Liver (tissue), 10 donors: ENCODE measurements at places on chromosomes 1 and 21. TPM values are rescaled to one million over a fixed set of nuclear protein-coding genes. Genes with fewer than 3 reads are reported as not detected.

DNA sequence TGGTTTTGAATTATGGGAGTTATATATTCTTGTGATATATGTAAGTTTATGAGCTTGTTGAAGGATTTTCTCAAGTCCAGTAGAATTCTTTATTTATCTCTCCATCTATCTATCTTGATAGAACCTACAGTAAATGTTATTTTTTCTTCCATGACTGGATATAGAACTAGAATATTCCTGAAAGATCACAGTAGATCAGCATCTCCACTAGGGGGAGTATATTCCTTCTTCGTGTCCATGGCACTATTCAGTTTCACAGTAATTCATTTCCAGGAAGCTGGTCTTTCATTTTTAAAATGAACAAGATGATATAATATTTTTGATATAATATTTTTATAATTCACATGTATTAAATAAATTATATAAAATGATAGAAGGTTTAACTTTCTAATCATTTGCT, 18.8 kb downstream of the TMPRSS15 start:
- DNase-seq: no peak
- no peak overlapping the region for H3K4me3 ChIP-seq
- H3K36me3 ChIP-seq: no peaks in the 10 kb centered on the region
- H3K27me3 ChIP-seq: no peaks in the 10 kb centered on the region
- no peak overlapping the region for H3K27ac ChIP-seq

The ZNF644 gene
- total RNA-seq: 38.8 TPM

GRCh38 chr1:34779005-34779404, 2.0 kb upstream of the GJB3 start:
- H3K27me3 ChIP-seq: no peaks in the 10 kb centered on the region
- no peak overlapping the region for H3K27ac ChIP-seq
- peaks cover 13% of the 10 kb centered on the region for H3K4me1 ChIP-seq

The OR6K3 gene
- 0.19 TPM for total RNA-seq

GRCh38 chr1:185807275-185807674, 73.1 kb downstream of the HMCN1 start:
- no peak overlapping the region for H3K27ac ChIP-seq
- no peaks in the 10 kb centered on the region for H3K27me3 ChIP-seq
- DNase-seq: no peak
- H3K4me3 ChIP-seq: no peak overlapping the region

DNA sequence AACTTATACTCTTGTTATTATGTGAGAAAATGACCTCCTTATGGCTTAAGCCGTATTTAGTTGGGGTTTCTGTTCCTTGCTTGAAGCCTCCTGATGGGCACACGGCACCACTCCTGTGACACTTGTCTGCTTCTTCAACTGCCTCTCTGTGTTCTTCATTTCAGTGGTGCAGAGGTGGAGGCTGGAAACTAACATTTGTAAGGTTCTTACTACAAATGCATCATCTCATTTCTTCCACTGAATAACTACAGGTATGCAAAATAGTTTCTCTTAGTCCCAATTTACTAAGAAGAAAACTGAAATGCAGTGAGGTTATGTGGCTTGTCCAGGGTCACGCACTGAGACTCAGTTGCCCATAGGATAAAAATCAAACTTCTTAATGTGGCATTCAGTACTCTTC, 23.6 kb upstream of the ZNF362 start:
- DNase-seq: no peak
- H3K27ac ChIP-seq: no peak overlapping the region
- no peak overlapping the region for H3K4me3 ChIP-seq
- H3K4me1 ChIP-seq: no peaks in the 10 kb centered on the region
- no peaks in the 10 kb centered on the region for H3K36me3 ChIP-seq

GRCh38 chr1:21384620-21385019, 55.3 kb upstream of the NBPF3 start:
- DNase-seq: no peak
- no peaks in the 10 kb centered on the region for H3K27me3 ChIP-seq
- no peak overlapping the region for H3K4me3 ChIP-seq
- H3K27ac ChIP-seq: no peak overlapping the region
- H3K36me3 ChIP-seq: no peaks in the 10 kb centered on the region

The TAF12 gene
- total RNA-seq: 14.2 TPM

DNA sequence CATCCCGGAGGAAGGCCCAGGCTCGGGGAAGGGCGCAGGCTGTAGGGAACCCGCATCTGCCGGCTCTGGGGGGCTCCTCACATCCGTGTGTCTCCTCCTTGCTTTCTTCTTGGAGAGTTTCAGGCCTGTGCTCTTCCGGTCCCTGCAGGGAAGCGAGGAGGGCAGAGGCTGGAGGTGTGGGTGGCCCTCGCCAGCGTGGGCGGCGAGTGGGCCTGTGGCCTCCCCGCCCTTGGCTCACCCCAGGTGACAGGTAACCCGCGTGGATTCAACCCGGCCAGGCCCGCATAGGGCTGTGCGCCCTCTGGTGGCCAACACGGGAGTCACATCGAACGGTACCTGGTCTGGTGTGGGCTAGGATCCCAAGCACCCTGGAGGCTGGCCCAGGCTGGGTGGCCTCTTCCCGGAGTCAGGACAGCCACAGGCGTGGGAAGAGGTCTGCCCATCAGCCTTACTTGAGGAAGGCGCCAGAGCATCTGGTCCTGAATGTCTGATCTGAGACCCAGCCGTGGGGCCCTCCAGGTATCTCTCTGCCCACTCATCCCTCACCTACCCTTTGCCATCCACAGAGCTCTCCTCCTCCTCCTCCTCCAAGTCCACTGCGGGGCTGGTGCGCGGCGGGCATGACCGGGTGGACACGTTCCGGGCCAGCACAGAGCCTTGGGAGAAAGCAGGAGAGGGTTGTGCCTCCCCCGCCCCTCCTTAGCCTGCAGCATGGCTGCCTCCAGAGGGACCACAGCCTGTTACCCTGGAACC, 9.6 kb upstream of the TNFRSF25 start:
- no peaks in the 10 kb centered on the region for H3K36me3 ChIP-seq
- H3K27me3 ChIP-seq: no peaks in the 10 kb centered on the region
- peaks cover 13% of the 10 kb centered on the region for H3K4me1 ChIP-seq
- peak; percentile 77 for DNase-seq

DNA sequence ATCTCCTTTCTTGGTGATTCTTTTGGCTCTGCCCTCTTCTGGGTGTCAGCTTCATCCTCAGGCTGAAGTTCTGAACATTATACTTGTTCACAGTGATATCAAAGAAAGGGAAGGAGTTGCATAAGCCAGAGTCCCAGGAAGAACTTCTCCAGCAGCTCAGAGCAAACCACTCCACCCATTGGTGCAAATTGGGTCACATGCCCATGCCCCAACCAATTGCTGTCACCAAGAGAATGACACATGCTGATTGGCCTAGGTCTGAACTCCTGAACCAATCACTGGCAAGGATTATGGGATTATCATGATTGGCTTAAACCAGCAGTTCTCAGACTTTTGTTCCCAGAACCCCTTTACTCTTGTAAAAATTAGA, 256.5 kb upstream of the TMEM51 start:
- no peak for DNase-seq
- no peak overlapping the region for H3K27ac ChIP-seq

GRCh38 chr1:217190359-217190758, 440.5 kb downstream of the GPATCH2 start:
- no peaks in the 10 kb centered on the region for H3K27me3 ChIP-seq
- H3K36me3 ChIP-seq: no peaks in the 10 kb centered on the region
- no peak overlapping the region for H3K4me3 ChIP-seq
- no peak overlapping the region for H3K27ac ChIP-seq
- DNase-seq: no peak
- H3K4me1 ChIP-seq: no peaks in the 10 kb centered on the region

DNA sequence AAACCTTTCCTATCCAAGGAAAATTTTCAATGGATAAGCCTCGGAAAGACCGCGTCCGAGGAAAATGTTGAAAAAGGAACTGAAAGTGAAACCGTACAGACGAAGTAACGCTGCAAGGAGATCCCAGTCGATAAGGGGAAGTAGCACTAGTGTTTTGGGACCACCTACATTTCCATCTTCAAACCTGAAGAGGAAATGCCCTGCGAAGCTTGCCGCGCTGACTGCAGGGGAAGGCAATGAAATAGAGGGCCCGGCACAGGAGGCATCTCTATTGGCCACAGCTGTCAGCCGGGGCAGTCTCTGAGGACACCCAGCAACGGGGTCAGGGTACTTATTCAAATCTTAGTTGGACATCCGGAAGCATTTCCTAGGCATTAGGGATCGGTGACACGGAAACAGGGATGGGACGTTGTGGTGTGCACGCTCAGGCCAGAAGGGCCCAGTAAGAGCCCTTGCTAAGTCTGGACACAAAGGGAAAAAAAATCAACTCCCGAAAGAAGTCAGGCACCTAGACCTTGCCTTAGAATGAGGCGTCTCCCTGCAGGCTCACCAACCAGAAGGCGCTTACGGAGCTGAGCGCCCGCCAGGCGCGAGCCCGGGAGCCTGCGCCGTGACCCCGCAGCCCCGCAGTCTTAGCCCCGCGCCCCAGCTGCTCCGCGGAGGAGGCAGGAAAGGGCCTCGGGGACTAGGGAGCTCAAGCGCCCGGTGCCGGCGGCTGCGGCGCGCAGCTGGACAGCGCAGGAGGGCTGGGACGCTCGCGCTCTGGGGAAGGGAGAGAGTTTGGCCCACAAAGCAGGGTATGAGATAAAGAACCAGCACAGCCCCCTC, 655 bp downstream of the USF1 start:
- peak overlapping the region; percentile 85 for H3K27ac ChIP-seq
- no peaks in the 10 kb centered on the region for H3K27me3 ChIP-seq
- peaks cover 3% of the 10 kb centered on the region for H3K4me1 ChIP-seq
- peaks cover 24% of the 10 kb centered on the region for H3K36me3 ChIP-seq
- H3K4me3 ChIP-seq: peak overlapping the region; percentile 89
- peak; percentile 72 for DNase-seq

DNA sequence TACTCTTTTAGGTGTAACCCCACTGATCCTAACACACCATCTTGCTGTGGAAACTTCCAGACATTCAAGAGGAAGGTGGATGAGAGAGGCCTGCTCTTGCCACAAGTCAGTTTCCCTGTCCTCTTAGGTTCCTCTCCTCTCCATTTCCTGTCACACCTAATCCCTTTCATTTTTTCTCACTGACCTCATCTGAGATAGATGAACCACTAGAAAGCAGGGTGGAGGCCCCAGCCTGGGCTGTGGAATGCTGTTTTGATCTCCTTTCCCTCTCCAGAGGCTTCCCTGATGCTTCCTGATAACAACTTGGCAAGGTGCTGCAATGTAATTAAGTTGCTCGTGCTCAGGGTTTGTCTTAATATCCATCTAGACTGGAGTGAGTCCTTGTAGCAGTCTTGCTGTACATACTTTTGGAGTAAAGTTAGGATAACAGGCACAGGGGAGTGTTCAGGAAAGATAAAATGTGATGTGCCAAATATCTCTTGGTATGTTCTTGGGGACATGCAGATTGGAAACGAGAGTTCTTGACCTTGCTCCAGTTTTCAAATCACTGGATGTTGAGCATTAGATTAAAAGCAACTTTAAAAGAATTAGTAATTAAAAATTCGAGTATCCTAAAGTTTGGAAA, 11.2 kb downstream of the LRRC42 start:
- no peaks in the 10 kb centered on the region for H3K27me3 ChIP-seq
- H3K4me3 ChIP-seq: no peak overlapping the region
- H3K27ac ChIP-seq: no peak overlapping the region
- no peak for DNase-seq
- peaks cover 4% of the 10 kb centered on the region for H3K4me1 ChIP-seq
- H3K36me3 ChIP-seq: peaks cover 14% of the 10 kb centered on the region

The CDA gene
- total RNA-seq: 8.1 TPM

DNA sequence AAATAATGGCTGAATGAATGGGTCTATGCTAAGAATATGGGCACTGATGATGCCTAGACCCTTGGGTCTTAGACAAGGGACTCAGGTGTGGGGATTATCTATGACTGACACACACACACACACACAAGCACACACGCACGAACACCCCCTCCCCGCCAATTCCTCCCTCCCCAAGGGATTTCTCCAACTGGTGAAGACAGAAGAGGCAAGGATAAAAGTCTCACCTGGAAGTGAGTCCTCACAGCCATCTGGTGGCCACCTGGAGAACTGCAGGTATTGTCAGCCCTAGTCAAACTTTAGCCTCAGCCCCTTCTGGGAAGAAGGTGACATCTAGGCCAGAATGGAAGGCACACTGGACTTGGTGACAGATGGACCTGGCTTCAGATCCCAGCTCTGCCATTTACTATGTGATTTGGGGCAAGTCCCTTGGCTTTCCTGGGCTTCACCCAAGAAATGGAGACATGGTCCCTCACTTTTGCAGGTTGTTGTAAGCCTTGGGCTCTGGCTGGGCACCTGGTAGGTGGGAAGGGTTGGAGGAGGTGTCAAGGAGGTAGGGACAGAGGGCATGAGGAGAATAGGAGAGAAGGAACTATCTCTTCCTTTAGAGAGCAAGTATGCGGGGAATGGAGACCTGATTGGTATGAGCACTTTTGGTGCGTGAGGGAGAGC, 4.0 kb upstream of the GPR3 start:
- H3K4me3 ChIP-seq: no peak overlapping the region
- H3K36me3 ChIP-seq: no peaks in the 10 kb centered on the region

GRCh38 chr1:167121375-167122120, 27.7 kb downstream of the STYXL2 start:
- no peak overlapping the region for H3K4me3 ChIP-seq
- no peak overlapping the region for H3K27ac ChIP-seq
- DNase-seq: no peak
- H3K4me1 ChIP-seq: peaks cover 3% of the 10 kb centered on the region
- H3K36me3 ChIP-seq: no peaks in the 10 kb centered on the region

DNA sequence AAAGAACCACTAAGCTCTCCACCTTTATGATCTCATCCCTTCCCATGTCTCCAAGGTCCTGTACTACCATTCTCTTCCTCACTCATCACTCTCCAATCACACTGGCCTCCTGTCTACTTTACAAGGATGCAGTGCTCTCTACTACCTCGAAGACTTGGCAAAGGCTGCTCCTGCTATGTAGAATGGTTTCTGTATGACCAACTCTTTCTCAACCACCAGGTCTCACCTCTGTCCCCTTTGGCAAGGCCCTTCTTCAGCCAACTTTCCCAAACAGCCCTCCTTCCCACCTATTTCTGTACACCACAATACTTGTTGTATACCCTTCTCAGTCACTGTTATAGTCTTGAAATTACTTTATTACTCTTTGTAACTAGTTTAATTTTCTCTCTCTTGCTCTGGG, 41.2 kb downstream of the FYB2 start:
- peak overlapping the region; percentile 48 for H3K27ac ChIP-seq
- H3K36me3 ChIP-seq: peaks cover 4% of the 10 kb centered on the region
- no peak for DNase-seq
- H3K4me3 ChIP-seq: no peak overlapping the region

GRCh38 chr1:204113896-204114295, 37.9 kb downstream of the ETNK2 start:
- H3K4me3 ChIP-seq: no peak overlapping the region
- no peaks in the 10 kb centered on the region for H3K27me3 ChIP-seq
- H3K36me3 ChIP-seq: peaks cover under 1% of the 10 kb centered on the region

GRCh38 chr1:7076572-7076971, 291.3 kb downstream of the CAMTA1 start:
- H3K27ac ChIP-seq: no peak overlapping the region
- H3K36me3 ChIP-seq: no peaks in the 10 kb centered on the region
- no peaks in the 10 kb centered on the region for H3K4me1 ChIP-seq
- DNase-seq: no peak
- H3K4me3 ChIP-seq: no peak overlapping the region

GRCh38 chr1:16138772-16139221, 17.1 kb downstream of the EPHA2 start:
- H3K36me3 ChIP-seq: peaks cover 15% of the 10 kb centered on the region
- H3K27ac ChIP-seq: no peak overlapping the region
- H3K4me3 ChIP-seq: no peak overlapping the region
